Osteoblast (primary cell): ENCODE measurements at places on chromosomes 11 and 22. TPM values are rescaled to one million over a fixed set of nuclear protein-coding genes. Genes with fewer than 3 reads are reported as not detected.

Gene SLC22A9
- total RNA-seq = not detected in 2 replicates

- no peak for DNase-seq
Measured at GRCh38 chr22:48098243-48098920, 1335.9 kb downstream of the TBC1D22A start.

DNA sequence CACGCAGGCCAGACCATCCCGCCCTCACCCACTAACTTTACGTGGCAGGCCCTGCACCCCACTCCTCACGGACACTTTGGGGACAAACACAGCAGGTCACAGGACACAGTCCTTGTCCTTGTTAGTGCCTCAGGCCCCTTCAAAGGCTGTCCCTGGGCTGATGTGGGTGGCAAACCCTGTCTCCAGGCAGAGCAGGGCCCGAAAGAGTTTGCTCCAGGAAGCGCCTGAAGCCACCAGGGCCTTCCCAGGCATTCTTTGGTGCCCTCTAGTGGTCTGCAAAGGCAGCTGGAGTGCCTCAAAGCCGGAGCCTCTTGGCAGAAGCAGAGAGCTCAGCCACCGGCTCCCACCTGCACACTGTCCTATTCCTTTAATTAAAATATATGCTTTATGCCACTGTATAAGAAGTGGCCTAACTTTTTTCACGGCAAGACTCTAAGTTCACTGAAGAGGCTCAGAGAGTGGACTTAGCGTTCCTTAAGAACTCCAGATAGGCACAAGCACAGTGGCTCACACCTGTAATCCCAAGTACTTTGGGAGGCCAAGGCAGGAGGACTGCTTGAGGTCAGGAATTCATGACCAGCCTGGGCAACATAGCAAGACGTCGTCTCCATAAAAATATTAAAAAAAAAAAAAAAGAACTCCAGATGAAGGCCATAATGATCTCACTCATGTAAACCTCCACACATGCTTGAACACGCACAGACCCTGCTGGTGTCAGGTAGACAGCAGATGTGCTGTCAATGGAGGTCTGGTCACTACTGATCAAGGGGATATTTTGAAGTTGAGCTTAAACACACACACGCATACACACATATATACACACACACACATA lies 11.1 kb downstream of the TXN2 start:
- peak; percentile 94 for DNase-seq

- no peak for DNase-seq
Measured at GRCh38 chr22:35950262-35950661, 78.4 kb downstream of the RBFOX2 start.

- no peak for DNase-seq
Measured at GRCh38 chr11:3671334-3672254, at the start of gene CHRNA10. CHRNA10 (minus strand) TSS chr11:3671384; CDS start chr11:3671312, 72 bp downstream.

Gene APOBEC3G
- total RNA-seq = 15.6 and 18.1 TPM in 2 replicates
